ENCODE measurements at places on chromosomes 1 and 21. TPM values are rescaled to one million over a fixed set of nuclear protein-coding genes. Genes with fewer than 3 reads are reported as not detected.

C1orf141 gene
- total RNA-seq, result not detected

DNA sequence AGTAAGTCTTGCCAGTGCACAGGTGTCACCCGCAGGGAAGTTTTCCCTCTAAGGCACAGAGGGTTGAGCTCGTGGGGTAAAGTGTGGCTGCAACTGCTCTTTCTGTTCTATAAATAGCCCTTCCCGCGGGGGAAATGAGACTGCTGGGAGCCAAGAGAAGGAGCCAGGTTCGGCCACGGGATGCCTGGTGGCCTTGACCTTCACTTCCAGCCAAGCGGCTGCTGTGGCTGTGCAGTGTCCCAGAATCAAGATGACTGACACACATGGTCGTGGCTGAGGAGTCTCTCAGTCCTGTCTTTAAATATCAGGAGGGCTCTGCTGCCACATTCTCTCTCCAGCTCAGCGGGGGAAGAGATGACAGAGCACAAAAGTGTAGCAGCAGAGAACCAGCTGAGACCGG is 154.1 kb upstream of the VAMP3 start:
- no peak for DNase-seq

DNA sequence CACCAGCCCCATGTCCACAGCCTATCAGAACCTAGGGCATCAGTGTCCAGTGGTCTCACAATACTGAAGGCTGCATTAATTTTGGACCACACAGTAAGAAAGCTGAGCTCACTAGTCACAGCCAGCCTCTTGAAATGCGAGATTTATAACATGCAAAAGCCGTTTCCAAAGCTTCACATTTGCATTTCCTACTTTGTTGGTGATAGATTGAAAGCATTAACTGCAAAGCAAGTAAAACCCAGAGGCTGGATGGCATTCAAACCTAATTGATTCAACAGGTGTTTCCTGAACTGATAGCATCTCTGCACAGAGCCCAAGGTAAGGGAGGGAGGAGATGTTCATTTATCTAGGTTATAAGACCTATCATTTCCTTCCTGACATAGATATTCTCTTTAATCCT is 410.1 kb downstream of the OMA1 start:
- DNase-seq, result no peak

DNA sequence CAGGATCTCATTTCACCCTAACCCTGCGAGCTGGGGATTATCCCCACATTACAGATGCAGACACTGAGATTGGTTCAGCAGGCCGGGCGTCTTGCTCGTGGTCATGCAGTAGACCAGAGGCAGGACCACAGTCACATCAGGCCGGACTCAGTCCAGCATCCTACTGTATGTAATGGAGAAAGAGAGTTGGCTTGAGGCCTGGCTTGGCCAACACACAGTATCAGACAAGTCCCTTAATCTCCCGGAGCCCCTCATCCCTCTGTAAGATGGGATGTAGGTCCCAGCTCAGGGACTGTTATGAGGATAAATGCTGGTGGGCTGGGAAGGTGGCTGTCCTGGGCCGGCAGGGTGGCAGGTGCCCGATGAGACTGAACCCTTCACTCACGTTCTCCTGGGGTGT is 66.1 kb upstream of the ACTL8 start:
- no peak for DNase-seq

TRIM45 gene
- total RNA-seq, result 0.76 TPM
